ENCODE measurements at places on chromosomes 6 and 20.

GRCh38 chr20:1798982-1799381 lies 96.2 kb upstream of the SIRPA start:
- DNase-seq: no peak

DNA sequence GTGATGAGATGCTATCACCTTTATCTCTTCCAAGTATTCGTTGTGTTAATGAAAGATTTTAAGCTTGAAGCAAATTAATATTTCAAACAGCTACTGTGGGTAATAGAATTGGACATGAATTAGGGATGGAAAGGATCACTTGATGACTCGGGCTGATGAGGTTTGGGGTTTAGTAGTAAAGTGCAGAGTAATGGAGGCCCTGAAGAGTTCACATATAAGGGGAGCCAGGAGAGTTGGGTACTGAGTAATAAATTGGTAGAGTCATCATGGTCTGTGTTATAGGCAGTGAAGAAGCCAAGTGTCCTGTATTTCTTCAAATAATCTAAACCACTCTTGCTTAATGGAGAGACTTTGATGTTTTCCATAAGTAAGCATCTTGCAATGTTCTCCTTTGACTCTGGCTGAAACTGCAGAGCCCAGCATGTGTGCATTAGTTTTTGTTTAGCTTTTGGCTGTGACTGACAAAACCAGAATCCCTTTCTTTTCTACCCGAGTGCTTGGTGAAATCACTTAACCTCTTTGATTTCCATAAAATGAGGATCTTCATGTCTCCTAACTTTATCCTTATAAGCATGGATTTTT lies 57.6 kb downstream of the L3MBTL3 start:
- DNase-seq: no peak

GRCh38 chr6:166614589-166614988 lies 12.5 kb downstream of the RPS6KA2 start:
- DNase-seq: no peak

DNA sequence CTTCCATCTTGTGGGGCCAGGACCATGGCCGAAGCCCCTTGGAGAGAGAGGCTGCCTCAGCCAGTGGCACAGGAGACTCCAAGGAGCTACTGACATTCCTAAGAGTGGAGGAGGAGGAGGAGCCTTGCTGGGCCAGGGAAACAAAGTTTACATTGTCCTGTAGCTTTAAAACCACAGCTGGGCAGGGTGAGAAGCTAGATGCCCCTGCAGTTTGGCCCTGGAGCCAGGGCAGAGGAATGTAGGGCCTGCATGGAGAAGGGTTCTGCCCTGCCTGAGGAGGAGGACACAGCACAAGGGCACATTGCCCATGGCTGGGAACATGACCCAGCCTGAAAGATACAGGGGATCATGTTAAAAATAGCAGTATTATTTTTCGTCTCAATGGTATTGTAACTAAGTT lies 37.4 kb downstream of the PLCG1 start:
- DNase-seq: no peak

DNA sequence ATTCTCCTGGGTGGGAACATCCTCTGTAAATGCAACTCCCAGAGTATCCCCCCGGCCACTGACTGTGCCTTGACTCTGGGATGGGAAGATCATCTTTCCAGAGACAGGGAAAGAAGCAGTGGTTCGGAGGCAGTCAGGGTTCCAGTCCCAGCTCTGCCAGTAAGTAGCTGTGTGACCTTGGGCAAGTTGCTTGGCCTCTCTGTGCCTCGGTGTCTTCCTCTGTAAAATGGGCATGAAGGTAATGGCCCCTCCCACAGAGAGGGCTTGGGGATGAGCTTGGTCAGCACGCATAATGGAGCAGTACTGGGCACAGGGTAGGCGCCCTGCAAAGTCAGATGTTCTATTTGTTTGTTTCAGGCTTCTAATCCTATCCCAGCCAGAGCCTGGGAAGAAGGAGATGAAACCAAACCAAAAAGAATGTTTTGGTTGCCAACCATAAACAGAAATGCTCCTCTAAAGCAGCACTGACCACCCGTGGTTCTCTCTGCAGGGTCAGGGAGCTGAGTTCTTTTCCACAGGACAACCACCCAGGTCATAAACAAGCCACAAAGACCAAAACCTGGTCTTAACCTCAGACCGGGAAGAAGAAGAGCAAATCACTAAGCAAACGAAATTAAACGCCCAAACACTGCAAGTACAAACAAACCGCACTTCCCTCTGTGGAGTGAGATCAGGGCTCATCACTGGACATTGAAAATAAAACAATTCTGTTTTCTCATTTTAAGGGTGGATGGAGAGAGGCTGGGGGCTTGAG lies 381.0 kb upstream of the SULF2 start:
- DNase-seq: no peak

GRCh38 chr6:125157280-125157679 lies 3.7 kb downstream of the TPD52L1 start:
- no peak for DNase-seq

- DNase-seq: no peak
These were observed 233.0 kb downstream of the GMPR start for GRCh38 chr6:16471222-16471909.

GRCh38 chr6:61901748-61902147 lies 384.3 kb downstream of the KHDRBS2 start:
- no peak for DNase-seq
